Thoracic aorta (tissue), 2 donors: ENCODE measurements at places on chromosomes 6 and 20. TPM values are rescaled to one million over a fixed set of nuclear protein-coding genes. Genes with fewer than 3 reads are reported as not detected.

STMND1 gene
- total RNA-seq, result not detected

CRISP3 gene
- not detected for total RNA-seq

PPDPF gene
- 197 TPM for total RNA-seq

TMEM200A gene
- 3.7 TPM for total RNA-seq

DNA sequence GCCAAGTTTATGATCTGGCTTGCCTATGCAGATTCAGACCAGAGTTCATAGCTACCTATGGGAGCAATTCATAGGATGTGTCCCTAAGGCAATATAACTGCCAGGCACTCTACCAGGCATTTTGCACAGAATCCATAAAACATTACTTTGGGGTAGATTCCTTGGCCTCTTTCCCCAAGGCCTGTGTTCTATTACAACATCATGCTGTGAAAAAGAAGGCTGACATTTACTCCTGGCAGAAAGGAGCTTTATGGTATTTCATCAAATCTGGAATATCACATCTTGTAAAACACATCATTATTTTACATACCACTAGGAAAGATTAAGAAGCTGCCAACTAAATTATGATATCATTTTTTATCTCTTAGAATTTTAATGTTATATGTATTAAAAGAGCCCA, 287.0 kb upstream of the MARCKS start:
- no peak overlapping the region for H3K27ac ChIP-seq
- no peaks in the 10 kb centered on the region for H3K27me3 ChIP-seq
- no peak overlapping the region for H3K4me3 ChIP-seq
- no peak for DNase-seq
- H3K4me1 ChIP-seq, result no peaks in the 10 kb centered on the region
- no peaks in the 10 kb centered on the region for H3K36me3 ChIP-seq

- H3K4me1 ChIP-seq, result peaks cover 5% of the 10 kb centered on the region
- no peaks in the 10 kb centered on the region for H3K36me3 ChIP-seq
- DNase-seq, result no peak
- no peak overlapping the region for H3K4me3 ChIP-seq
Observed at GRCh38 chr6:154888421-154889295, 106.5 kb upstream of the TIAM2 start.

GRCh38 chr6:85449388-85449817, 480 bp upstream of the NT5E start:
- H3K36me3 ChIP-seq, result no peaks in the 10 kb centered on the region
- H3K27ac ChIP-seq, result peak overlapping the region; percentile 94
- H3K27me3 ChIP-seq, result no peaks in the 10 kb centered on the region
- peaks cover 37% of the 10 kb centered on the region for H3K4me1 ChIP-seq
- H3K4me3 ChIP-seq, result peak overlapping the region; percentile 81
- no peak for DNase-seq

GRCh38 chr20:10075606-10076005, 40.8 kb downstream of the ANKEF1 start:
- no peaks in the 10 kb centered on the region for H3K36me3 ChIP-seq
- no peaks in the 10 kb centered on the region for H3K27me3 ChIP-seq
- no peak overlapping the region for H3K4me3 ChIP-seq
- H3K4me1 ChIP-seq, result no peaks in the 10 kb centered on the region

- H3K27ac ChIP-seq, result no peak overlapping the region
- no peaks in the 10 kb centered on the region for H3K36me3 ChIP-seq
- no peaks in the 10 kb centered on the region for H3K4me1 ChIP-seq
- no peak for DNase-seq
Observed at GRCh38 chr6:53982366-53983050, 128.7 kb upstream of the MLIP start.

GRCh38 chr20:31675828-31676608, 38.3 kb downstream of the COX4I2 start:
- no peaks in the 10 kb centered on the region for H3K36me3 ChIP-seq
- peak overlapping the region; percentile 56 for H3K4me3 ChIP-seq
- H3K27ac ChIP-seq, result peak overlapping the region; percentile 82
- peaks cover 100% of the 10 kb centered on the region for H3K4me1 ChIP-seq

DNA sequence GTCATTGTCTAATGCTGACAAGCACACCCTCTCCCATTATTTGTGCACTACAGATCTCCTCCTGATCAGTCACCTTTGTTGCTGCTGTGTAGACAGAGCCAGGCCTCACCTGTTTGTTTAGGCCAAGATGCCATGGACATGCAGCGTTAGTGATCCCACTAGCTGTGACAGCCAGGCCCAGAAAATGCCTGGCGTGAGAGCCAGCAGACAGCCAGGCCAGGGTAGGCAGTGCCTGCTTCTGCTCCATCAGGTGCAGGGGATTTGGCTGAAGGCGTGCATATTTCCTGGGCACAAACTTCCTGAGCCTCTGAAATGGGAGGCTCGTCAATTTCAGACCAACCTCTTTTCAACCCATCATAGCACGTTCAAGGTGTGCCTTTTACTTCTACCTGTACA, 27.3 kb downstream of the MANBAL start:
- H3K4me3 ChIP-seq, result no peak overlapping the region
- H3K36me3 ChIP-seq, result peaks cover 14% of the 10 kb centered on the region
- H3K4me1 ChIP-seq, result peaks cover 46% of the 10 kb centered on the region
- no peak overlapping the region for H3K27ac ChIP-seq

- H3K27me3 ChIP-seq, result no peaks in the 10 kb centered on the region
- DNase-seq, result no peak
- H3K36me3 ChIP-seq, result no peaks in the 10 kb centered on the region
- H3K4me3 ChIP-seq, result no peak overlapping the region
Observed at GRCh38 chr6:159830501-159831372, 30.7 kb downstream of the PNLDC1 start.

GRCh38 chr20:33105316-33105924, 26.0 kb downstream of the BPIFB4 start:
- no peaks in the 10 kb centered on the region for H3K27me3 ChIP-seq
- no peaks in the 10 kb centered on the region for H3K36me3 ChIP-seq
- no peak overlapping the region for H3K27ac ChIP-seq
- DNase-seq, result no peak

DNA sequence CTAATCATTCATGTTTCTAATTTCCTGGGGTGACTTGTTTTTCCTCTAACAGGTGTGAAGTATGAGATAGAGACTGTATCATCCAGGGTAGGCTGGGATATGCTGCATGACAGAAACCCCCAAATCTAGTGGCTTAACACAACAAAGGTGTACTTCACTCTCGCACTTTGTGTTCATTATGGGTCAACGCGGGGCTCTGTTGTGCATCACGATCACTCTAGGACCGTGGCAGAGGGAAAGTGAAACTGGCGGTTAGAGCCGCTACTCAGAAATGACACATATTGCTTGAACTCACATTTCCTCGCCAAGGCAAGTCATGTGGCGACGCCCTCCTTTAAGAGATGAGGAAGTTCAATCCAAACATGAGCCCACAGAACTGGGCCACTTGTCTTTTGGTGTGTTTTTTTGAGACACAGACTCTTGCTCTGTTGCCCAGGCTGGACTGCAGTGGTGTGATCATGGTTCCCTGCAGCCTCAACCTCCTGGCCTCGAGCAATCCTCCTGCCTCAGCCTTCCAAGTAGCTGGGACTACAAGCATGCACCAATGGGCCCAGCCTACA, 41.3 kb downstream of the PCNA start:
- H3K36me3 ChIP-seq, result no peaks in the 10 kb centered on the region
- no peaks in the 10 kb centered on the region for H3K27me3 ChIP-seq
- peak overlapping the region; percentile 53 for H3K4me3 ChIP-seq
- DNase-seq, result peak; percentile 43

DNA sequence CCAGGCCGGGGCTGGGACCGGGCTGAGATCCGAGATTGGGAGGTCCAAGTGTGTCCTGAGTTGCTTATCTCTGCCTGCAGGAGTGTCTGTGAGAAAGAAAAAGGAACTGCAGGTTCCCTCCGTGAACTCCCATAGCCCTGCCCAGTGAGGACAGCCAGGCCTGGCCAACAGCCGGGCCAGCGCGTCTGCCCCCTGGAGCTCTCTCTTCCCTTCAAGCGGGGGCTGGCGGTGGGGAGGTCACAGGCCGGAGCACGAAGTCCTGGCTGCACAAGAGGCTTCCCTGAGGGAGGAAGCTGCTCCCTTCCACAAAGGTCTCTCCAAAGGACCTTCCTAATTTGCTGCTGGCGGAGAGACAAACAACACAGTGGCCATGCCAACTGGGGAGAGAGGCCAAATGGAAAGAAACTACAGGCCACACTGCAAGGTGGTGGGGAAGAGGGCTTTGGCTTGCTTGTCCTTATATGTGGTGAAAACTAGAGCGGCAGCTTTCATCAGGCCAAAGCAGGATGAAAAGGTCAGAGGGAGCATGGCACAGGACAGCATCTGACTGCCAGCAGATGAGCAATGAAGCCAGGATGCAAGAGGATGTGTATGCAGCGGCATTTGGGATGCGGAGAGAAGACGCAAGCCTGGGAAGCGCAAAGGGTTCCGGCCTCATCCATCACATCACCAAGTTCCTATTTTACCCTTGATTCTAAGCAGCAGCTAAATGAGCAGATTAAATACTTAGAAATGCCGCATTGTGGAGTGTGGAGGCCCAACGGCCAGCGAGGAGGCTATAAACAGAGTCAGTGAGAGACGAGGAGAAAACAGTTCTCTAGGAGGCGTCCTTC, 260.0 kb downstream of the ERMARD start:
- DNase-seq, result no peak
- peak overlapping the region; percentile 32 for H3K4me3 ChIP-seq
- H3K27me3 ChIP-seq, result no peaks in the 10 kb centered on the region
- H3K4me1 ChIP-seq, result peaks cover 16% of the 10 kb centered on the region
- H3K27ac ChIP-seq, result no peak overlapping the region

DNA sequence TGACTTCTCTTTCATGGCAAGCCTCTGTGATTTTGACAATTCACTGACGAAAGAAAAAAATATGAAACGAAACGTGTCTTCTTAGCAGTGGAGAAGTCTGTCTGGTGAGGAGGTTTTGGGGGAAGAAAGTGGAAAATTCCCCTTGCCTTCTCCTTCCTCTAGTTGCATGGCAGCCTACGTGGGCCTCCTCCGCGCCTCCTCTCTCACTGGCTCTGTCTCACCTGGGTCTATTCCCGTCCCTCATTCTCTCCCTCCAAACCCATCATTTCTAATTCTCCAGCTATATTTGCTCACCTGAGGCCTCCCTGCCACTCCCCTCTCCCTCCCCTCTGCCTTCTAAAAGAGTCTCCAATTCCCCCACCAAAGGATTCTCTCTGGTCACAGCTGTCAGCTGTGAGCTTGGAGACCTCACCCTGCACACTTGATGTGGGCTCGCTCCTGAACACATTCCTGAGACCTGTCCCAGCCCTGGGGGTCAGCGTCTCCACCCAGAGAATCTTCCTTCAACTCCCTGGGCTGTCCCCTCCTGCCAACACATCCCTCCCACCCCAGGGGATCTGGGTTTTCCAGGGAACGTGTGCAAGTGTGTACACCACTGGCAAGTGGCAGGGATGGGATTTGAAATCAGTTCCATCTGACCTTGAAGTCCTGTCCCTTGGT, 159.6 kb upstream of the PMEPA1 start:
- no peak overlapping the region for H3K27ac ChIP-seq
- H3K27me3 ChIP-seq, result no peaks in the 10 kb centered on the region
- no peak overlapping the region for H3K4me3 ChIP-seq
- no peak for DNase-seq
- no peaks in the 10 kb centered on the region for H3K36me3 ChIP-seq

GRCh38 chr20:49794336-49795134, 18.1 kb upstream of the SLC9A8 start:
- DNase-seq, result no peak
- no peaks in the 10 kb centered on the region for H3K27me3 ChIP-seq
- H3K36me3 ChIP-seq, result no peaks in the 10 kb centered on the region
- no peak overlapping the region for H3K4me3 ChIP-seq
- H3K4me1 ChIP-seq, result peaks cover 8% of the 10 kb centered on the region

- no peak overlapping the region for H3K27ac ChIP-seq
- no peak overlapping the region for H3K4me3 ChIP-seq
- no peaks in the 10 kb centered on the region for H3K4me1 ChIP-seq
- H3K27me3 ChIP-seq, result no peaks in the 10 kb centered on the region
Observed at GRCh38 chr6:69293471-69293870, 503.3 kb downstream of the LMBRD1 start.

DNA sequence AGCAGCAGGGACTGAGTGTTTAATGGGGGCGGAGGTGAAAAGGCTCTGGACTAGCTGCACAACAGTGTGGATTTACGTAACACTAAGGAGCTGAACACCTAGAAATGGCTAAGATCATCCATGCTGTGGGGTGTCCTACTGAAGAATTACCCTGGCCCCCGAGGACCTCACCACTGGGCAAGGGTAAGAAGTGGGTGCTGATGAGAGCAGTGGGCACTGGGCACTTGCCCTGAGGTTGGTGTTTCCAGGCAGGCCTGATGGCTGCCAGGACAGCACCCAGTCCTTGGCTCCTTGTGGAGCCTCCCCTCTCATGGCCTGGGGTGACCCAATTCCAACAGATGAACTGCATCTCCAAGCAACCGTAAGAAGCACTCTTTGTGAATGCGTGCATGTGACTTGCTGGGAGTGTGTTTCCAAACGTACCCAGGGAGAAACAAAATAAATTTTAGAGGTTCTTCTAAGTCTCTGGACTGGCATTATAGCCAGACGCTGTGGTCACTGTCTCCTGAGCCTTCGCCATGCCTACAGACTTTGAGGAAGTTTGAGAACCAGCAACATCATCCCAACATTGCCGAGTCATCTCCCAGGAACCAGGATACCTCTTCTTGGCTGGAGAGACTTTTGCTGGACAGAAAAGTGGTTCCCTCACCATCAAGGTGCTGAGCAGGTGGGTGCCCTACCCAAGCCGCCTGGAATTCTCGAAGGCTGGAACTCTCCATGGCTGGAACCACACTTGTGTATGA, 245.9 kb downstream of the ERMARD start:
- no peaks in the 10 kb centered on the region for H3K4me1 ChIP-seq
- no peak overlapping the region for H3K4me3 ChIP-seq
- no peak for DNase-seq

GRCh38 chr6:163648868-163649267, 234.3 kb downstream of the QKI start:
- no peak overlapping the region for H3K4me3 ChIP-seq
- H3K4me1 ChIP-seq, result no peaks in the 10 kb centered on the region
- no peaks in the 10 kb centered on the region for H3K36me3 ChIP-seq

DNA sequence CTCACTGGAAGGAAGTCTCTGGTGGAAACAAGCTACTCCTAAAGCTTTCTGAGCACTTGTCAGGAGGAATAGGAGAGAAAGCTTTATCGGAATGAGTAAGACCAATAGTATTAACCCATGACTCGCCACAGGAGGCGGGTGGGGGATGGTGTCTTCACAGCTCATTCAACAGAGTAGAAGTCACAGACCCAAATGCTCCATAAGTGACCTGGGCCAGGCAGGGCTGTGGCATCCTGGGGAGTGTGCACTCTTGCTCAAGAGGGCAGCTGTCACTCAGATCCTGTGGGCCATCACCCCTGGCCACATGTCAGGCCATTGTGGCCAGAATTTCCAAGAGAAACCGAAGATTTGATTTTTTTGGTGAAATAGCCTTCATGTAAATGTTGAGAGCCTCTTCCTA, 116.0 kb downstream of the SYCP2 start:
- H3K4me3 ChIP-seq, result no peak overlapping the region
- H3K4me1 ChIP-seq, result no peaks in the 10 kb centered on the region
- no peak overlapping the region for H3K27ac ChIP-seq
- no peaks in the 10 kb centered on the region for H3K36me3 ChIP-seq
- no peaks in the 10 kb centered on the region for H3K27me3 ChIP-seq
